ENCODE measurements at places on chromosomes 5 and 9. TPM values are rescaled to one million over a fixed set of nuclear protein-coding genes. Genes with fewer than 3 reads are reported as not detected.
A peak's percentile ranks its signal among the peaks of the same experiment; 100 is the strongest.

GGTA1 gene
- 1.4 TPM for total RNA-seq

PCDHGA5 gene
- 1.8 TPM for total RNA-seq

LCN10 gene
- 1.4 TPM for total RNA-seq

GRCh38 chr9:116327701-116328405 is 174.3 kb downstream of the PAPPA start:
- no peak overlapping the region for H3K27ac ChIP-seq
- H3K36me3 ChIP-seq, result no peaks in the 10 kb centered on the region
- no peaks in the 10 kb centered on the region for H3K27me3 ChIP-seq
- H3K4me3 ChIP-seq, result no peak overlapping the region

- H3K27me3 ChIP-seq, result no peaks in the 10 kb centered on the region
- no peak for DNase-seq
- no peaks in the 10 kb centered on the region for H3K36me3 ChIP-seq
- no peaks in the 10 kb centered on the region for H3K4me1 ChIP-seq
Observed at GRCh38 chr5:168059131-168059530, 232.3 kb upstream of the WWC1 start.

GRCh38 chr9:96020300-96020791 is 144.9 kb downstream of the ERCC6L2 start:
- peaks cover 6% of the 10 kb centered on the region for H3K36me3 ChIP-seq
- peaks cover 41% of the 10 kb centered on the region for H3K27me3 ChIP-seq
- H3K4me1 ChIP-seq, result peaks cover 5% of the 10 kb centered on the region
- H3K4me3 ChIP-seq, result peak overlapping the region; percentile 48
- DNase-seq, result no peak

DNA sequence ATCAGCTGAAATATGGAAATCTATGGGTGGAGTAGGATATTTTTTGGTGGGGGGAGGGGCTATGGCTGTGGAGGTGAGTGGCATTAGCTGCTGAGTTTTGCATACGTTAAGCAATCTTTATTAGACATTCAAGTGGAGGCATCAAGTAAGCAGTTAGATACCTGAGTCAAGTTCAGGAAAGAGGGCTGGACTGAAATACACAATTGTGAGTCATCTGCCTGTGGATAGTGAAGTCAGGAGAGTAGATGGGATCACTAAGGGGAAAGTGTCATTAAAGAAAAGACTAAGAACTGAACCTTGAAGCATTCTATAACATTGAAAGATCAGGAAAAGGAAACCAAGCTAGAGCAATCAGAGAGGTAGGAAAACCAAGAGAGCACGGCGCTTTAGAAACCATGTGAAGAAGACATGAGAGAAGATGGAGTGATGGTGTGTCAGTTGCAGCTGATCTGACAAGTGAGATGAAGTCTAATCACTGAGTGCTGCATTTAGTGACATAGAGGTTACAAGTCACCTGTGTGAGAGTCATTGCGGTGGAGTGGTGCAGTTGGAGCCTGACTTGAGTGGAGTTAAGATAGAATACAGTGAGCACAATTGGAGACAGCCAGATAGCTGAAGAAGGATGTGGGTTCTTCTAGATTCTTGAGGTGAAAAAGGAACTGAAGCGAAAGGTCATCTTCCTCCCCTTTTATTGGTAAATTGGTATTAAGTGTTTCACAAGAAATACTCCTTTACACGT is 88.7 kb downstream of the PIP5K1B start:
- H3K27me3 ChIP-seq, result no peaks in the 10 kb centered on the region
- H3K27ac ChIP-seq, result no peak overlapping the region
- H3K36me3 ChIP-seq, result no peaks in the 10 kb centered on the region
- no peaks in the 10 kb centered on the region for H3K4me1 ChIP-seq
- no peak overlapping the region for H3K4me3 ChIP-seq
- no peak for DNase-seq

Measured in gastrocnemius medialis (tissue), 4 donors.